A673 (cell line): ENCODE measurements at places on chromosomes 7 and 10. TPM values are rescaled to one million over a fixed set of nuclear protein-coding genes. Genes with fewer than 3 reads are reported as not detected.

Gene NUPR2
- not detected in 2 replicates for total RNA-seq

Gene SPDYE8
- not detected in 2 replicates for total RNA-seq

Gene IL2RA
- not detected in 2 replicates for total RNA-seq

Gene C7orf57
- total RNA-seq = not detected in 2 replicates
